ENCODE measurements at places on chromosomes 2 and 18.

DNA sequence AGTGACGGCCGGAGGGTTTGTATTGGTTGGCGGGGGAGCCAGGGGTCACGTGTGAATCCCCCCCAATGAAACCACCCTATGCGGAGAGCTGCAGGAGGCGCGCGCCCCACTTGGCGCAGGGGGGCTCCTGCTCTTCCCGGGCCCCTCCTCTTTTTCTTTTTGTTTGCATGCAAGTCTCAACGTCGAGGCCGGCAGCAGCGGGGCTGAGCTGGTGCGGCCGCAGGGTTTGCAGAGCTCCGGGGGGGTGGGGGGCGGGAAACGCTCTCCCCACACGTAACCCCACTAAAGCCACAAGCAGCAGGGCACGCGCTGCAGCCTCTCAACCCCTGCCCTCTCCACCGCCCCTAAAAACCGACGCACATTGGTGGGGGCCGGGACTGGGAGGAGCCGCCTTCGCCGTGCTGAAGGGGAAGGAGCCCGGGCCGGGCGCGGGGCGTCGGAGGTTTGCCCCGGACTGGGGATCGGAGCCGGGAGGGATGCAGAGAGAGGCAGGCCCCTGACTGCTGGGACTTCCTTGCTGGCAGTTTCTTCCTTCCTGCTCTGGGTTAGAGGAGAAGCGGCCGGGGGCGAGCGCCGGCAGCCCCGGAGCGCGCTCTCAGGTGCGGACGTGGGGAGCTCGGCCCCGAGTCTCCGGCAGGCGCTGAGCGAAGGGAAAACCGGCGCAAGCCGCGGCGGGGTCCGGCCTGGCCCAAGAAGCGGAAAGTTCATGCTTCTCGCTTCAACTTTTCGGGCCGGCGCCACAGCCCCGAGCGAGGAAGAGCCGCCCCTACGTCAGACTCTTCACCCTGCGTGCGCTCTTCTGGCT is 864 bp downstream of the LBH start:
- peak; percentile 49 for DNase-seq

DNA sequence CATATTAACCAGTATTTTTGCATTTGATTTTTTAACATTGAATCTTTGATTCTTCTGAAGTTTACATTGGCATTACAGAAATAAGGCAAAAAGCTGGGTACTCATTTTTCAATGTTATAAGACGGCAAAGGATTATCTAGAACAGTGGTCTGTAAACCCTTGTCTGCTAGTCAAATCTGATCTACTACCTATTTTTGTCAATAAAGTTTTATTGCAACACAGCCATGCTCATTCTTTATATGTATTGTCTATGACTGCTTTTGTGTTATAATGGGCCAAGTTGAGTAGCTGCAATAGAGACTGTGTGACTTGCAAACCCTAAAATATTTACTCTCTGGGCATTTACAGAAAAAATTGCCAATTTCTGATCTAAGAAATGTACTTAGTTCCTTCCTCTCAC is 181.0 kb downstream of the PDE11A start:
- no peak for DNase-seq

- DNase-seq, result no peak
Measured at GRCh38 chr18:3649633-3650426, 199.9 kb downstream of the TGIF1 start.

- no peak for DNase-seq
Measured at GRCh38 chr18:43965691-43966090, 688.4 kb upstream of the SYT4 start.

DNA sequence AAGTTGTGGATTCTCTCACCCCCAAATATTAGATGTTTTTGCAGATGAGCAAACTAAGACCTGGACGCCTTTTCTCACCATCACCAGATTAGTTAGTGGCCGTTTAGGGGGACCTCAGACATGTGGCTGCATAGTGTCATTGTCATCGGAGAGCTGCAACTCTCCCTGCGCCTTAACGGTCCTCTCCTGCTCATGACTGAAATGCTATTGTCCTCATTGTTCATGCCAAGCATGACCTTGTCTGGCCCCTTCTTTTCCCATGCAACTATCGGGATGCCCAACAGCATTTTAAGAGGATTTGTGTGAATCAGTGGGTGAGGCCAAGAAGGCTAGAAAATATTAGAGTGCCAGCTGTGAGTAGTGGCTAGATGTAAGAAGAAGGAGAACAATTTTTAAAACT is 174.2 kb downstream of the SOCS6 start:
- DNase-seq, result no peak

DNA sequence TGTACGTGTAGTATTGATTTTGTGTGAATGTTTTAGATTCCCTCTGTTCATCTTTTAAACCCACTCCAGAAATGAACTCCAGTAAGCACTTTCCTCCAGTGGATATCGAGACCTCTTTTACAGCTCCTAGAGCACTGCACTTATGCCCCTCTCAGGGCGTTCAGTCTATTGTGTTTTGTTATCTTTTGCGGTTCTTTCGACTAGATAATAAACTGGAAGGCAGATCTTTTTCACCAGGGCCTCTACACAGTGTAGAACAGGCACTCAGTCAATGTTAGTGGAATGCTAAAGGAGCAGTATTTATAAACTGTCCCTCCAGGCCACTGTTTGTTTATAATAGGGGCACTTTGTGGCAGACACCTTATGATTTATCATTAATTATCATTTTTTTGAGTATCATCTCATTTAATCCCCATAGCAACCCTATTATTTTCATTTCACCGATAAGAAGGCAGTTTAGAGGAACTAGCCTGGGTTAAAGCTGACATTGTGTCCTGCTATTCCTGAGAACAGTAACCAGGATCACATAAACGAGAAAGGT is 742 bp upstream of the SOS1 start:
- DNase-seq, result no peak

GRCh38 chr2:225457482-225457881 is 58.0 kb downstream of the NYAP2 start:
- no peak for DNase-seq

- DNase-seq, result no peak
Measured at GRCh38 chr2:105371156-105371555, 27.7 kb downstream of the FHL2 start.

- peak; percentile 58 for DNase-seq
Measured at GRCh38 chr2:12456293-12457106, 260.2 kb upstream of the TRIB2 start.

DNA sequence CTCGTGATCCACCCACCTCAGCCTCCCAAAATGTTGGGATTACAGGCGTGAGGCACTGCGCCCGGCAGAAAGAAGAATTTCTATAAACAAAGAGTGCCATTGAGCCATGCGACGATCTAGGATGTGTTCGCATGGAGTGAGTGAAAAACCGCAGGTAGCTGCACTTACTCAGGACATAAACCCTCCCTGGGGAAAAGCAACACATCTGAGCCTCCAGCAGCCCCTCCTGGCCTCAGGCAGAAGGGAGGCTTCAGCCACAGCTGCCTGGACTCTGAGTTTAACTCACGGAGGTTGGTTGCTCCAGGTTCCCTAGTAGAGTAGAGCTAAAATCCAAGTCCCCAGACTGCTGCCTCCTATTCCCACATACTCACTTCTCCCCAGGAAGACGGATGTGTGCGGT is 11.3 kb upstream of the STK25 start:
- DNase-seq, result no peak

DNA sequence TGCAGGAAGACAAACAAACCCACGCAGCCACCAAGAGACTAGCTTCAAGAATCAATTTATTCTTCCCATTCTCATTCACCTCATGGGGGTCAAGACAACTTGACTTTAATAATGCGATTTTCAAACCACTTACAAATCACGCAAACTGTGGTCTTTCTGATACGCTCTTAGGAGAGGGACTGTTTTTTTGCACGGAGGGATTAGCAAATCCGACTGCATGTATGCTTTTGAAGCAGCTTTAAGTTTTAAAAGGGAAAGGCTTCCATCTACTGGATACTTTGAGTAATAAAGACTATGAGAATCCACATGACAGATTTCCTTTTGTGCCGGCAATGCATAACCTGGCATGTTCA is 322.9 kb upstream of the KCNJ3 start:
- DNase-seq, result no peak

Measured in activated CD4-positive, alpha-beta T cell treated with anti-CD3 and anti-CD28 coated beads, Interleukin-2, amount 50 U/mL, for 4 hours (primary cell).